ENCODE measurements at places on chromosomes 11 and 22.

- DNase-seq = no peak
Observed at GRCh38 chr11:3217818-3218482, 663 bp downstream of the MRGPRG start.

DNA sequence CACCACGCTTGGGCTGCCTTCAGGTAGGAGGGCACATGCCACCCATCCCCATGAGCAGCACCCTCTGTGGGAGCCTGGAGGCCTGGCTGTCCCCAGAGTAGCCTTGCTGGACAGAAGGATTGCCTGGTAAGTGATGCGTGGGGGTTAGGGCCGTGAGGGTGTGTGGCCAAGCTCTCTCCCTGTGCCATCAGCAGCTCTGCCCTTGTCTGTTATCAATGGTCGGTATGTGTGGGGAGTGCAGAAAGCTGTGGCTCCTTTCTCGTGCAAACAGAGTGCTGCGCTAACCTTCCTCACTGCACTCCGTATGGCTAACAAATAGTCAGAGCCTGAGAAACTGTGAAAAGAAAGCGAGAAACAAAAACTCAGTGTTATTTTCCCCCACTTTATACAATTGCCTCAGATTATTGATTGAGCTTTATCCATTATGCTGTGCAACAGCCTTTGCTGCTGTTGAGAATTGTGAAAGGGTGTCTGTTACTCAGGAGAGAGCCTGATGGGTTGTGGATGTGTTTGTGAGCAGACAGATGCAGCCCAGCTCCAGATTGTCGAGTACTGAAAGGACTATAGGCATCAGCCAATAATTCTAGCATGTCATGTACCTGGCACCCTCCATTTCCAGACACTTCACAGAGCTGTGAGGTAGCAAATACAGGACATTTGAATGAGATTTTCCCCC, 432.2 kb downstream of the NTM start:
- DNase-seq = no peak

DNA sequence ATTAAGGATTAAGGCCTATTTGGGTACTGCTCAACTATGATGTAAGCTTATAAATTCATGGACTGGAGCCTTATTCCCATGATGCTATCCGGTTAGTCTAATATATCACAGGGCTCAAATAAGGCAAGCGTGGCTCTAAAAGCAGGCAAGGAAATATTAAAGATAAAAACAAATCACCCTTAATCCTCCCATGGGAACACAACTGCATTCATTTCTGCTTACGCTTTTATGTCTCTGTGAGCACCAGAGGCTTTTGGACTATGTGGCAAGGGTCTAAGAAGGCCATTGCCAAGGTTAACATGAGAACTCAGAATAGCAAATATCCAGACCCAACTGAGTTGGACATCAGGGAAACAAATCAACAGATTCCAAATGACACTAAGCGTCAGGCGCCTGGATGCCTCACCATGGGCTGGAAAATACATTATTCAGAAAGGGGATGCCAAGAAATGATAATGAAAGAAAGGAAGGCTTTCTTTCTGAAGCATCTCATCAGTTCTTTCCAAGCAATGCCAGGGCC, 138.1 kb downstream of the SLC1A2 start:
- no peak for DNase-seq

DNA sequence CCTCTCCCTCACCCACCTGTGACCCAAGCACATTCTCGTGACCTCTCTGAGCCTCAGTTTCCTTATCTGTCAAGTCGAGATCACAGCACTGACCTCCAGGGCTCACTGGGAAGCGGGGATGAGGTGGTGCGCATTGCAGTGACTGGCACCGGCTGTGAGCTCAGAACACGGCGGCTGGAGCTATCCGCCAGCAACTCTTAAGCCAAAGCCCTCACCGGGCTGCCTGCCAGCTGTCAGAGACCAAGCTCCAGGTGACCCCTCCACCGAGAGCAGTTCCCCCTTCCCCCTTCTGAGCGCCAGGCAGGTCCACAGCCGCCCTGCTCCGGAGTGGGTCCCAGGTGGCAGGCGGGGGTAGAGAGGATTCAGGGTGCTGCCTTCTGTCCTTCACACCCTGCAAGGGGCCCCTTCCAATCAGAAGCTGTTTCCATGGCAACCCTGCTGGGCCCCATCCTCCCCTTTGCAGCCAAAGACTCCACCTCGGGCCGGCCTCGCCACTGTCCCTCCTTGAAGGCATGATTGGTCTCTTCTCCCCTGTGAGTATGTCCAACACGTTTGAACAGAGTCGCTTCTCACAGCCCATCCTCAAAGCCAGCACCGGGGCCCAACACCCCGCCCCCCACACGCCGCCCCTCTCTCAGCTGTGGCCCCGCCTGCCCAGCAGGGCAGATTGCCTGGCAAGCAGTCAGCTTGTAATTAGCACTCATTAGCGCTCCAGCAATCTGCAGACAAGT, 98.7 kb downstream of the WNT7B start:
- DNase-seq = no peak

DNA sequence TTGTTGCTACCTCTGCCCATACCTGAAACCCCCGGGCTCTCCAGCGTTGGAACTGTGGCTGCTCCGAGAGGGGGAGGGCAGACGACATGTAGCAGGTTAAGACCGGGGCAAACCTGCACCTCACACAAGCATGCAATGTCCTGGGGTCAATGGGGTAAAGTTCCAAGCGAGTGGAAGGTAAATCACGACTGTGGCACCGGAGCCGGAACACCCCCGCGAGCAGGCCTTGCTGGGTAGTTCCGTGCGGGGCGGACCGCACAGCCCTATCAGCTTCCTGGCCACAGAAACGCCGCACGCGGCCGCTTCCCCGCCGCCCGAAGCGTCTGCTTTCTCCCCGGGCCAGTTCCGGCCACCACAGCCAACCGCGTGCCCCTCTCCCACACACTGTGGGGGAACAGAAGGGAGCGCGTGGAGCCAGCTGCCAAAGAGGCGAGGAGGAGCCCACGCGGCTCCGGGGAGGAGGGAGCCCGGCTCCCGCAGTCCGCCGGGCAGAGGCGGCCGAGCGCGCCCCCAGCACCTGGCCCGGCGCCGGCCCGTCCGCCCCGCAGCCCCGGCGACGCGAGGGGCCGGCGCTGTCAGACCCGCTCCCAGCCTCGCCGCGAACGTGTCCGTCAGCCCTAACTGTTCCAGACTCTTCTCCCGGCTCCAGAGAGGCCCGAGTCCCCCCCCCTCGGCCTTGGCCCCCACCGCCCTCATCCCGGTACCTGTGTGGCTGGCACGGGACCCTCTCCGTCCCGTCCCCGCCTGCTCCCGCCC, 1.6 kb downstream of the SPTBN2 start:
- DNase-seq = no peak

Data from stimulated activated CD8-positive, alpha-beta memory T cell treated with anti-CD3 and anti-CD28 coated beads, Interleukin-4, amount 100 ng/mL, for 4 hours (primary cell).